ENCODE measurements at places on chromosomes 16 and 17.

DNA sequence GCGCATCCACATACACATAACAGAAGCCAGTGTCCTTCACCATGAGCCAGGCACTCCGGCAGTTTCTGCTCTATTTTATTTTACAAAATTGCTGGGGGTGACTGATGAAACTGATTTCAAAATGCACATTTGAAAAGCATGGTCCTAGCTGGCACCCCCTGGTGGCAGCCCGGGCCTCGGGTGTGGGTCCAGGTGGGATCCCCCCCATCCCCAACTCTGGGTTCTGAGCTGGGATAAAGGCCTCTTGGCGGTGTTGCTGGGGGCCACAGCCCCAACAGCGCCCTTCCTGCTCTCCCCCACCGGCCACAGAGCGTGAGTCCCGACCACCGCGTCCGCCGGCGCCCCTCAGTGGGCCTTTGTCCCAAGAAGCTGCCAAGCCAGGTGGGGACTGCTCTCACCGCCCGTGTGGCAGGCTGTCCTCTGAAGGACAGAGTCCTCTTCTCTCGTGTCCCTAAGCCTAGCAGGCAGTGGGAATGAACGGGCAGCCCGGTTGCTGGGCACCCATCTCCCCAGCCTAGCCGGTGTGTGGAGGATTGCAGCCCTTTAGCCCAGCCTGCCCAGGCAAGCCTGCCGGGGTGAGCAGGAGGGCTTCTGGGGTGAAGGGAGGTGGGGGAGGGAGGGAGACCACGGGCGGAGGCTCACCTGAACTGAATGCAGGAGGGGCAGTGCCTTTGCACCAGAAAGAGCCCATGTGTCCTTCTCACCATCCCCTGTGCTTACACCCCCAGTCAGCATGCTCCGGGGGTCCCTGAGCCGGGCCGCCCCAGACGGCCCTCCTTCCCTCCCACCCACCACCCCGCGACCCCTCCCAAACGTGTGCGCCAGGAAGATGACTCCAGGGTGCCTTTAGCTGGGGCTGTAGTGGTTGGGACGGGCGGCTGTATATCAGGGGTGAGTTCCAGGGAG is 898 bp downstream of the SNAI3 start:
- no peak for DNase-seq

DNA sequence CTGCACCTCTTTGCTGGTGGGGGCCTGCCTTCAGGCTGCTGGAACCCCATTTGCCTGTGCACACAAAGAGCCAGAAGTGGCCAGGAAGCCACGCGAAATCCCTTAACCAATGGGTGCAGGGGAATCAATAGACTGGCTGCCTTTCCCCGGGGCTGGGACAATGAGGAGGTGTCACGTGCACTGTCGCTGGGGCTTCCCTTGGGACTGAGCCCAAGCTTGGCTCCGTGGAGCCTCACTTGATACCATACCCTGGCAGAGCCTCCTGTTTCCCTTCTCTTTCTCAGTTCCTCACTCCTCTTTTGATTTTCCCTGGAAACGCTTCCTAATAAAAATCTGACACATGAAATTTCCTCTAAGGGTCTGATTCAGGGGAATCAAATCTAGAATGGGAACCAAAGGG is 38.8 kb upstream of the C16orf82 start:
- DNase-seq = no peak

- DNase-seq = no peak
These were observed 11.4 kb upstream of the CCL2 start for GRCh38 chr17:34243364-34244320.

DNA sequence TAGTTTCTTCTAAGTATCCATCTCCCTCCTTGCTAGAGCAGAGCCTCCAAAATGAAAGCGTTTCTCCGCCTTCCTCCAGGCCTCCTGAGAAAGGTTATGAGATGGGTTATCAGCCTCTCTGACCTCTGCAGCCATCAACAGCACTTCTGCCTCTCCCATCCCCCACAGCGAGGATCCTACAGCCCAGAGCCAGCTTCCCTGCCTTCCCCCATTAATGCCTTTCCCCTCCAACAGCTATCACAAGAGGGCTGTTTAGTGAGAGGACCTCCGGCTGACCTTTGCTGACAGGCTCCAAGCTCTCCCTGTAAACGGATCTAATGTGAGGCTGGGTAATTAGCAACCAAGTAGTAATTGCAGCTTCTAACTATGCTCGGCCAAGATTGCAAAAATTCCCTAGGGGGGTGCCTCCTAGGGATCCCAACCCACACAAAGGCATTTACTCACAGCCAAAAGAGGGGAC is 55.8 kb downstream of the ZFHX3 start:
- DNase-seq = no peak

GRCh38 chr17:81302861-81303333 is 7.8 kb upstream of the SLC38A10 start:
- DNase-seq = no peak

GRCh38 chr17:40558890-40559563 is 6.2 kb downstream of the CCR7 start:
- DNase-seq = no peak

DNA sequence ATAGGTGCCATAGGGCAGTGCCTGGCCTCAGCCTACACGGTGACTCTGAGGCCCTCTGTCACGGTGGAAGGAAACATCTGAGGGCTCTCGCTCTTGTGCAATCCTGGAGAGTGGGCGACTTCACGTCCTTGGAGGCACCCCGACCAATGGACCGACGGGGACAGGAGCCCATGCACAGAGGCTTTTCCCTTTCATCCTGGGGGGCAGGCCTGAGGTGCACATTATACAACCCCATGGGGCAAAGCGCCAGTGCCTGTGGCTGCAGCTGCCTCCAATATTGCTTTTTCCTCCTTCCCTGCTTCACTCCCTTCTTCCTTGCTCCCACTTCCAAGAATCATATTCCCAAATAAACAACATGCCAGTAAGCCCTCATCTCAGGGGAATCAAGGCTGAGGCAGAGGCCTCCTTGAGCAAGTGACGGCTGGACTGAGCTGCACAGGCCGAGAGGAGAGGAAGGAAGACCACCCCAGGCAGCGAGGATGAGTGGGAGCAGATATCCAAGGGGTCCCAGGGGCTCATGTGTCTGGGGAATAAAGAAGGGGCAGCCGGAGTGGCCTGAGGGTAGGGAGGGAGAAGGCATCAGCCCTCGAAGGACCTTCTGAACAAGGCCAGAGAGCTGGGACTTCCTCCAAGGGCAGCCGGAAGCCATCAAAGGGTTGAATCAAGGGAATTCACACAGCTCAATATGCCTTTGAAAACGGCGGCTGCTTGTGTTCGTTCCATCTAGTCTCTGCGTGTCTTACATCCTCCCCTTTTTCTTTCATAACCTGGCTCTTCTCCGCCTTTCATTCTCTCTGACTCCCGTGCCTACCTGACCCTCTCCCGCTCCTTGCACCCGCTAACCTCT is 42.6 kb upstream of the RPL38 start:
- no peak for DNase-seq

DNA sequence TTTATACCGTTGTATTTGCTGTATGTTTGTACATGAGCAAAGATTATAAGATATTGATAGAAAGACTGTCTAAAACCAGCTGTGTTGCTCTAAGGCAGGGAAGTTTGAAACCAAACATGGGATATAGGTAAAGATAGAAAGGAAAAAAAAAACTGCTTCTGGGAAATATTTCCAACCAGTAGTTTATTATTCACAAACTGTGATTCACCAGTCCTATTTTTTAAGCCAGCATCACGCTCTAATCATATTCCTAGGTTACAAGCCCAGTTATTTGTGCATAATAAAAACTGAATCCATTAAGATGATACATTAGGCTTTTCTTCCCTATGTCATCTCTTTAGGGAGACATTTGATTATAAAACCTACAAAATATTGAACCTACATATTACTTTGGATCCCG is 4.0 kb downstream of the ERN1 start:
- DNase-seq = no peak

GRCh38 chr17:58513267-58513964 is 1.0 kb downstream of the MTMR4 start:
- no peak for DNase-seq

GRCh38 chr17:12642034-12642433 is 23.7 kb upstream of the MYOCD start:
- DNase-seq = no peak

DNA sequence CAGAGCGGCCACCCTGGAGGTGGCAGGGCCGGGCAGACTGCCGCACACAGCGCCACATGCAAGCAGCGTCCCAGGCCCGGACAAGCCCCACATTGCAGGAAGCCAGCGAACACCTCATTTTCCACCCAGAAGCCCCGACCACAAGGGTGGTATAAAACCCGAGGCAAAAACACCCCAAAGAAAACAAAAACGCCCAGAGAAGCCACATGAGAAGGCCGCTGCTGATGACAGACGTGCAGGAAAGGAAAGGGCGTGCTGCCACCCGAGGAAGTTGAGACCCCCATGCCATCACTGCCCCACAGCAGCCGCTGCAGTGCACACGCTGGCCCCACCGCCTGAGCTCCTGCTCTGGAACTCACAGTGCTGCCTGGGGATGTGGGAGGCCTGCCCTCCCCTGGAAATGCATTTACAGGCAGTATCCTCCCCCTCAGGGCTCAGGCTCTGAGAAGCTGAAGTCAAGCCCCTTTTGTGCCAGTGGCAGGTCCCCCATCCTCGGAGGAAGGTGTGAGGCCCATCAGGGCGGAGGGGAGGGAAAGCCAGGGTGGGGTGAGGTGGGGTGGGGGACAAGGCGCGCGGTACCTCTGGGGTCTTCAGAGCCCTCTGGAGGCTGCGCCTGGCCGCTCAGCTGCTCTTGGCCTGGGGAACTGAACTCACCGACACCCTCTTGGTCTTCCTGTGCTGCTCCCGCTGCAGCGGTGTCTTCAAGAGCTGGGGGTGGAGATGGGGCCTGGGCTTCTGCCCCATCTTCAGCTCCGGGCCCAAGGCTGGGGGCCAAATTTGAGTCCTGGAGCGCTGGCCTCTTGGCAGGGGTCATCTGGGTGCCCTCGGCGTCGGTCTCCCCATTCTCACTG is 62.0 kb downstream of the IL21R start:
- DNase-seq = no peak

DNA sequence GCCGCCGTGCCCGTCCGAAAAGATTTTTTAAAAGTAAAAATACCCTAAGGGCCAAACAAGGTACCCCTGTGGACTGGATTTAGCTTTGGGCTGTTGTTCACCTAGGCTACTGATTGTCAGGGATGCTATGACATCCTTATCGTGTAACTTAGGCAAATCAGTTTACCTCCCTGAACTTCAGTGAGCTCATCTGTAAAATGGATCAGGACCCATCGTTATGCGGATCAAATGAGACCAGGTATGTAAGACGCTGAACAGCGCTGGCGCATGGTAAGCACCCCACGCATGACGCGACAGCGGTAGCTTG is 658 bp upstream of the ZNF771 start:
- DNase-seq = no peak

DNA sequence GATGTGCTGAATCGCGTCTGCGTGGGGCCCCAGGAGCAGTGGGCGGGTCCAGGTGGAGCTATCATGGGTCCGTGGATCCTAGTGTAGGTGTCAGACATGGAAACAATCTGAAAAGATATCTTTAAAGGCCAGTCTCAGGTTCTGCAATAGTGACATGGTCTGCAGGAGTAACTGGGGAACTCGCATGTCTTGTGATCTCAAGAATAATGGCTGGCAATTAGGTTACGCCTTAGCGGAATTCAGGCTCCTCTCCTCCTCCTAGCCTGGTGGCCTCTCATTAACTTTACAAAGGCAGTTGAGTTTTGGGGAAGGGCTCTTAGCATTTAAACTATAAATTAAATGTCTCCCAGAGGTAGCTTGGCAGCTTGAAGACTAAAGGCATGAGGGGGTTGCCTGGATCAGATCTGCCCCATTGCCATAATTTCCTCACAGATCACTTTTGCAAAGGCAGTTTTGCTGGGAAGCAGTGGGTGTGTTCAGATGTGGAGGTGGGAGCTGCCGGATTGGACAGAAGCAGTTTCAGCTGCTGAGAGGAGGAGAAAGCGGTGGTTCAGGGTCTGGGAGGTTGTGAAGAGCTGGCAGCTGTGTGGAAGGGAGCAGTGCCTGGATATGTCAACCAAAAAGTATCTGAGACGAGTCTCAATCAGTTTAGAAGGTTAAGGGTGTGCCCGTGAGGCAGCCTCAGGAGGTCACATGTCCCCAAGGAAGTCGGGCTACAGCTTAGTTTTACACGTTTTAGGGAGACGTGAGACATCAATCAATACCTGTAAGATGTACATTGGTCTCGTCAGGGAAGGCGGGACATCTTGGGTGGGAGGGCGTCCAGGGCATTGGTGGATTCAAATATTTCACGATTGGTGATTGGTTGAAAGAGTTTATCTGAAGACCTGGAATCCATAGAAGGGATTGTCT is 2.7 kb downstream of the TBCD start:
- DNase-seq = no peak

GRCh38 chr16:54538276-54538675 is 251.7 kb upstream of the IRX3 start:
- DNase-seq = no peak

DNA sequence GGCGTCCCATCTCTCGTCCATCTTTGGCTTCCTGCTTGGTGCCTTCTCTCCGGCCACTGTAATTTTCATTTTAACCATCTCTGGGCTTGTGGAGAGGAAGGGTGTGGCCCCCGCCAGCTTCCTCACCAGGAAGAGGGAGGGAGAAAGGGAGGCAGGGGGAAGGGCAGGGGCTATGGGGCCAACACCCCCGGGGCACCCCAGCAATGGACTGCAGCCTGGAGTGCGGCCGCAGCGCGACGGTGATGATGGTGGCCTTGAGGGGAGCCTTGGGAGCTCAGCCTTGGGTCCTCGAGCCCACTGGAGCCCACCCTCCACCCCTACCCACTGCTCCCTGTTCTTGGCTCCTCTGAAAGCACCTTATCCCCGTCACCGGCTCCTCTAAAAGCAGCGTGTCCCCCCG is 9.5 kb downstream of the METRNL start:
- DNase-seq = no peak

DNA sequence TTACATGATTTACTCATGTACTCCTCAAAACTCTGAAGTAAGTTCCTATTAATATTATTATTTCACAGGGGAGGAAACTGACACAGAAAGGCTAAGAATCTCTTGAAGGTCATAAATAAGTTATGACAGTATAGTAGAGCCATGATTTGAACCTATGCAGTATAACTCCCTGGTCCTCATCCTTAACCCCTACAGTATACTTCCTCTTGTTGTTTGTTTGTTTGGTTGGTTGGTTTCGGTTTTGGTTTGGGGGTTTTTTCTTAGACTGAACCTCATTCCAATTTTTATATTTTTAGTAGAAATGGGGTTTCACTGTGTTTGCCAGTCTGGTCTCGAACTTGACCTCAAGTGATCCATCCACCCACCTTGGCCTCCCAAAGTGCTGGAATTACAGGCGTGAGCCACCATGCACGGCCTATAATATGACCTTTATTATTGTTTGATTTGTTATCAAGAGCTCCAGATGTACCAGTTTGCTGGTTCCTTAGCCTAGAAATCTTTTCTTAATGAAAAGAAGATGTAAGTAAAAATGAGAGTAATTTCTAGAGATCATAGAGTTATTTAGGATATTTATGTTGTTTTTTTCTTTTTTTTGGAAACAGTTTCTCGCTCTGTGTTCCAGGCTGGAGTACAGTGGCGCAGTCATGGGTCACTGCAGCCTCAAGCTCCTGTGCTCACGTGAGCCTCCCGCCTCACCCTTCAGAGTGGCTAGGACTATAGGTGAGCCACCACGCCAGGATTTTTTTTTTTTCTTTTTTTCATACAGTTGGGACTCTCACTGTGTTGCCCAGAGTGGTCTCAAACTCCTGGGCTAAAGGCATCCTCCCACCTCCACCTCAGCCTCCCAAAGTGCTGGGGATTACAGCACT is 4.8 kb downstream of the PRR11 start:
- DNase-seq = no peak
